Stimulated activated CD8-positive, alpha-beta memory T cell treated with anti-CD3 and anti-CD28 coated beads, Interleukin-4, amount 100 ng/mL, for 4 hours (primary cell): ENCODE measurements at places on chromosomes 11 and 22.

DNA sequence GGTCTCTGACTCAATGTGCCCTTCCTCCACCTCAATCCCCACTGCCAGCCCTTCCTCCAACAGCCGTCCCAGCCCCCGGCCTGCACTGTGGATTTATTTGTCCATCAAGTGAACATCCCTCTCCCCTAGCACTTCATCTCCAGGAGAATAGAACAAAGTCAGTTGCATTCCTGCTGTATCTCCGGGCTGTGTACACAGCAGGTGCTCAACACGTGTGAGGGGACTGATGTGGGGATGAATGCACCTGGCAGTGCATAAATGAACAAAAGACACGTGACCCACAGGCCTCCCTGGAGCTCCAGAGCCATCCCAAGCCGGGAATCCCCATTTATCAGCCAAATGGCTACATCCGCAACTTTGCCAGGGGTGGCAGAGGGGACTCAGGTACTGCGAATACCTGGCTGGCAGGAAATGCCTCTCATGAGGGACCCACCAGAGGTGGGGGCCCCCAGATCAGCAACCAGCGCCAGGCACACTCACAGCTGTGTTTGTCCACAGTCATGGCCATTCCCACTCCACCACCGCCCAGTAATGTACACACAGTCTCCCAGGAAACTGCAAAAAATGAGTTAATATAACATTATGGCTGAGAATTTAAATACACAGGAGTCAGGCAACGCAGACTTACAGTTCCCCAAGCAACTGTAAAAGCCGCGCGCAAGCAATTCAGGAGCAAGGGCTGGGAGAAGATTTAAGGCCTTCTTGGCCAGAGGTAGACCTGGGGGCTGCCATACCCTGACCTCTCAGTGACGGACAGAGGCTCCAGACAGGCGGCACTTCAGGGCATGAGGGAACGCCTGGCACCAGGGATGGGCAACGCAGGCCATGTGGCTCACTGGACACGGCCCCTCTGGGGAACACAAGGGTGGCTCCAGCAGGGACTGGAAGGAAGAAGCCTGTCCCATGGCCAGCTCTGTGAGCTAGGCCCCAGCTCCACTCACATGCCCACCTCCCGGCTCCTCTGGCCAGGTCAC lies 50.3 kb upstream of the TCF20 start:
- no peak for DNase-seq

DNA sequence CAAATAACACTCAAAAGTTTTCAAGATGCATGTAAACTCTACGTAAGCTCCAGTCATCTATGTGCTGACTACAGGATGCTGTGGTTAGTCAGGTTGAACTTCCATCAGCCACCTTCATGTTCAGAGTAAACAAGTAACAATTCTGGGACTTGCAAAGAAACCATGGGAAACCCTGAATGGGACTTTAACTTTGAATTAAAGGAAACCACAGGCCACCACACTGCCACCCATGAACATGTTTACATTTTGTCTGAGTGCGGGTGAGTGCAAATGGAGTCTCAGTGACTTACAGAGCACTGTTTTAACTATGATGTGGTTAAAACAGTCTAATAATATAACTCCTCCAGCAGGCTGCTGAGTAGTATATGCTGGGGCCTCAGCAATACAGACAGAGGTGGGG lies 12.9 kb upstream of the SYTL2 start:
- no peak for DNase-seq

DNA sequence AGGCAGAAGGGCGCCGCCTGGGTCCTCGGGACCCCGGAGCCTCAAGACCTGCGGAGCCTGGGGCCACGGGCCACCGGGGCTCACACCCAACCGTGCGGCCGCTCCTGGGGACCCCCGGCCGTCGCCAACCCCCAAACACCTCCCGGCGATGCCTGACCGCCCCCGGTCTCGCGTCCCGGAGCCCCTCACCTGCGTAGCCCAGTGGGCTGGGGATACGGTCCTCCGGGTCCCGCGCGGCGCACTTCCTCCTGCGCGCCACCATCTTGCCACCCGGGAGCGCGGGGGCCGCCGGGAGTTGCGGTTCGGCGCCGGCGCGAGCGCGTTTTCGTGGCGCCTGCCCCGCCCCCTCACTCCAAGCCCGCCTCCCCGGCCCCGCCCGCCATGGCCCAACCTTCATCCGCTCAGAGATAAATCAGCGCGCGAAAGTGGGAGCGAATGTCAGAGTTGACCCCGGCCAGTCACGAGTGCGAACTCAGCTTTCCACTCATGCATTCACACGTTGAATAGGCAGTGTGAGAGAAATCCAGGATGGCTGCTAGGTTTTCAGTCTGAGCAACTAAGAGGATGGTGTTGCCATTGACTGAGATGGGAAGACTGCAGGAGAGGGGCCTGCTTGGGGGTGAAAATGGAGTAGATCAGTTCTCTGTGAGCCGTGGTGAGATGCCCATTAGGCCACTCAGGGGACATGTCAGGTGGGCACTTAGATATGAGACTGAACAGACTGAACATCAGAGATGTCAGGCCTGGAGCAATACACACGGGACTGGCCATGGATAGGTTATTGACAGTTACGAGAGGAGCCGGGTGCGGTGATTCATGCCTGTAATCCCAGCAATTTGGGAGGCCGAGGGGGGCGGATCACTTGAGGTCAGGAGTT lies at the start of gene RRP7A:
Gene RRP7A (minus strand): TSS at position 272 of the 877 bp plus-strand sequence. CDS start 10 bp downstream, at position 262.
- DNase-seq = peak; percentile 63

GRCh38 chr11:73645121-73645969 lies 1.0 kb upstream of the PLEKHB1 start:
- no peak for DNase-seq

GRCh38 chr11:67542169-67542568 lies 18.9 kb upstream of the CABP2 start:
- no peak for DNase-seq

- DNase-seq = no peak
Measured at GRCh38 chr22:24129263-24129651, 52.0 kb upstream of the SUSD2 start.

- no peak for DNase-seq
Measured at GRCh38 chr11:117916956-117917355, 12.2 kb downstream of the TMPRSS13 start.

DNA sequence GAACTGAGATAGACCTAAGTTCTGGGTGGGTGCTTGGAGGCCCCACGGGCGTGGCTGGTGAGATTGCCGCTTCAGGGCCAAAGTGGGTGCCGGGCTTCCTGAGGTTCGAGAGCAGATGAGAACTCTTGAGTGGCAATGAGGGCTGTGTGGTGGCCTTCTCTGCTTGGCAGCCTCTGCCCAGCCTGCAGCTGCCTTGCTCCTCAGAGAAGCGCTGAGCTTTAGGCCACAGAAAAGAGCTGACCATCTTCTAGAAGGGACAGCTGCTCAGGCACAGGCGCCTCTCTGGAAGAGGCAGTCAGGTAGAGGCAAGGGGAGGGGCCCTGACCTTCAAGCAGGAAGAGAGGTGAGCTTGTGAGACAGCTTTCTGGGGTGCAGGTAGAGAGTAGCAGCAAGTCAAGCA lies 72.8 kb downstream of the MED15 start:
- no peak for DNase-seq

- DNase-seq = no peak
Measured at GRCh38 chr11:130581646-130582045, 133.2 kb downstream of the ADAMTS15 start.

DNA sequence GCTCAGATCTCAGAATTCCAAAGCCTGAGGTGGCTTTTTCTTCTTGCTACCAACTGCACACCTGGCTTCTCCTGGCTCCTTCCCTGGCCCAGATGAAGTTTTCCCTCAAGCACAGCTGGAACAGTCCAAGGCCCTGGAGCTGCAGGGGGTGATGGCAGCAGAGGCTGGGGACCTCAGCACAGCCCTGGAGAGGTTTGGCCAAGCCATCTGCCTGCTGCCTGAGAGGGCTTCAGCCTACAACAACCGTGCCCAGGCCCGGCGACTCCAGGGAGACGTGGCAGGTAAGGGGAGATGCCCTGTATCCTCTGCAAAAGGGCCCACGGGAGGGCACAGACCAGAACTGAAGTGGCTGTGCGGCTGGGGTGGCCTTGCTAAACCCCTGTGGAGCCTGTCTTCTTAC lies 1.2 kb downstream of the TTC36 start:
- no peak for DNase-seq

DNA sequence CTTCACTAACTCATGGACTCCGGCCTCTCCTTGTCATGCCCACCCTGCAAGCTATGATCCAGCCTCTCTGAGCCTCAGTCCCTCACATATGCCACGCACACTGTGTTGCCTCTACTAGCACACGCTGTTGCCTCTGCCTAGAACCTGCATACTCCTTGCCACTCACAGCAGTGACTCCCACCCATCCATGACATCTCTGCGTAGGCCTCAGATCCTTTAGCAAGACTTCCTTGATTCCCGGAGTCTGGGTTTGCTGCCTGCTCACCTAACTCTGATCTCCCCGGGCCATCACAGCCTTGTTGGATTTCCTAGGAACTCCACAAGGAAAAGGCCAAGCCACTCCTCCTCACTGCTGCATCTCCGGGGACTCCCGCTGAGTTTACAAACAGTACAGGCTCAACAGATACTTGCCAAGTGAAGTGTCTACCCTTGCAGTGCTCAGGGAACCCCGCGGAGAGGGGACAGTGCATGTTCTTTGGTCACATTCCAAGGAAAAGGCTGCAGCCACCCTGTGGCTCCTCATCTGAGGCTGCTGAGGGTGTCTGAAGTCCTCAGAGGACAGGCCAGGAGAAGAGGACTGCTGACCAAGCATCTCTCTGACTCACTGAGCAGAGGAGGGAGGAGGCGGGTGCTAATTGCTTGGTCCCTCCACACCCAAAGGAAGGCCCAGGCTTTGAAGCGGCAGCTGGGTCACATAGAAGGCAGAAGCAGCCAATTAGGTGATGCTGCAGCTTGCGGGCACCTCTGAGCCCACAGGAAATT lies 42.4 kb upstream of the NAV2 start:
- no peak for DNase-seq

GRCh38 chr22:20799449-20799848 lies 25.5 kb downstream of the SERPIND1 start:
- DNase-seq = no peak

- DNase-seq = no peak
Measured at GRCh38 chr11:60872124-60872960, 5.0 kb downstream of the ZP1 start.

- no peak for DNase-seq
Measured at GRCh38 chr11:82007521-82007920, 726.1 kb downstream of the FAM181B start.

DNA sequence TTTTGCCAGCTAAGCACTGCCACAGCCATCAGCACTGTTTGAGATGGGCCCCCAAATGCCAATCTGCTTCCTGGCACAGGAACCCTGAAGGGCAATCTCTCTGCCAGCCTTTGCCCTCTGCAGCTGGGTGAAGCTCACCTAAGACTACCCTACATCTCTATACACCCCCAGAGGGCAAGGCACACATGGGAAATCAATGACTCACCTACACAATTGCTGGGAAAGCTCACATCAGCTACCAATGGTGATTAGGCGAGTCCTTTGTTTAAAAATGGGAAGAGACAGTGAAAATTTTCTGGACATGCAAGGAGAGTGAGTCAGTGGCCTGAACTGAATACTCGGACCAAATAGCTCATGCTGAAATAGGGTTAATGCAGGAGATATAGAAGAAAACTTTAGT lies 12.6 kb upstream of the PRDM11 start:
- DNase-seq = no peak

DNA sequence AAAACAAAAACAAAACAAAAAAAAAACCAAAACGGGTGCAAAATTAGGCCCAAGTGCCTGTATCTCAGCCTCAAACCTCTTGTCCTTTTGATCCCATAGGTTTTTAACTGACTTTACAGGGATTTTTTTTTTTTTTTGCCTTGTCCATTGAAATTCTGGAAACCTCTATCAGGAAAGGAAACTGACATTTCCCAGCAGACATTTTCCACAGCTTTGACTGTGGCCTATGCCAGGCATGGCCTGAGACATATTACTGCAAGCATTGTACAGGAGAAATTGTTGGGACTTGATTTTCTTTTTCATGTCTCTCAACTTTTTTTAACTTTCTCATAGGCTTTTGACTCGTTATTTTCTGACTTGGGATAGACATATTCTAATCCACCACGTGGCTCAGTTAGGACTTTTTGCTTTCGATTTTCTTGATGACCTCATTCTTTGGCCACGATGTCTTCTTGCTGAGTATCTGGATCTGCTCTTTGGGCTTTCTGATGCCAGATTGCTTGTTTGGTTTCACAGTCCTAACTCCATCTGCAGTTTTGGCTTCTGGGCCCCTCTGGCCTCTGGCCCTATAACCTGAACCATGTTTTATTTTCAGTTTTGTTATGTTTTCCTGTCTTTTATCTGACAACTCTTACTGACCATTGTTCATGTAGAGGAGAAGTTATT lies 336.1 kb upstream of the C11orf87 start:
- DNase-seq = no peak

DNA sequence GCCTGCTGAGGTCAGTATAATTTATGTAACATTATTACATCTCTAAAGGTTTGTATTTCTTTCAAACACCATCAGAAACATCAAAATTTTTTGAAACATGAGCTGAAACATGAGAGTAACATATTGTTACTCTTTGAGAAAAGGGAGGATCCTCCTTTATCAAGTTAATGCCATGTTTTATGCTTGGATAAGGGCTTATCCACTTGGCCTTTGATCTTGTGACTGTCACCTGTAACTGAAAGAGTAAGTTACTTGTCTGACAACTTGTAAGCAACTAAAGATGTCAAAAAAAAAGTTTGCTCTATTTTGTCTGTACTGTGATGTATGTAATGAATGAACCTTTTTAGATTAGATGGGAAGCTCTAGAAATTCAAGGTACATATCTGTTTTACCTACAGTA lies 59.6 kb downstream of the FAR1 start:
- DNase-seq = no peak

- DNase-seq = no peak
Measured at GRCh38 chr11:124842305-124842704, 22.9 kb upstream of the ROBO3 start.

DNA sequence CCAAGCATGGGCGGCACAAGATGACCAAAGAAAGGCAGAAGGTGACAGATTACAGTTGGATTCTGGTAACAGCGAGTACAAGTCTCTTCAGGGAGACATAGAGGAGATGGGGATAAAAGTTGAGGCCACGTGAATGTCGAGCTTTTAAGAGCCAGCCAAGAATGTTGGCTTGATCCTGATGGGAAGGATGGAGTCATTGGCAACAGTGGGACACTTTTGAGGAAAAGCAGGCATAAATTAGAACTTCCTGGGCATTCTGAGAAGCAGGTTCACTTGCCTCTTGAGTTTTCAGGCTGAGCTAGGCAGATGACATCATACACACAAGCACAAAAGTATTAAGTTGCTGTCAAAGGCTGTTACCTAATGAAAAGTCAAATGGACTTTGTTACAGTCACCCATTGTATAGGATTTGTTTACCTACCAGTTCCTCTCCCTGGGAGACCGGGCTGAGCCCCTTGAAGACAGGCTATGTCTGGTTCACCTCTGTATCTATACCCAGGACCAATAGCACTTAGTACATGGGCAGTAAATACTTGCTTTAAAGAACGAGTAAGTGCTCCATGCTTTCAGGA lies 41.1 kb downstream of the TNRC6B start:
- DNase-seq = no peak

GRCh38 chr22:46233231-46233630 lies 16.9 kb downstream of the CDPF1 start:
- DNase-seq = no peak

- DNase-seq = no peak
Measured at GRCh38 chr11:92596596-92597317, 372.1 kb downstream of the FAT3 start.
